CD4-positive, alpha-beta memory T cell (primary cell): ENCODE measurements at places on chromosomes 2 and 18.

GRCh38 chr2:103435010-103435409 is 673.2 kb downstream of the TMEM182 start:
- DNase-seq: no peak

DNA sequence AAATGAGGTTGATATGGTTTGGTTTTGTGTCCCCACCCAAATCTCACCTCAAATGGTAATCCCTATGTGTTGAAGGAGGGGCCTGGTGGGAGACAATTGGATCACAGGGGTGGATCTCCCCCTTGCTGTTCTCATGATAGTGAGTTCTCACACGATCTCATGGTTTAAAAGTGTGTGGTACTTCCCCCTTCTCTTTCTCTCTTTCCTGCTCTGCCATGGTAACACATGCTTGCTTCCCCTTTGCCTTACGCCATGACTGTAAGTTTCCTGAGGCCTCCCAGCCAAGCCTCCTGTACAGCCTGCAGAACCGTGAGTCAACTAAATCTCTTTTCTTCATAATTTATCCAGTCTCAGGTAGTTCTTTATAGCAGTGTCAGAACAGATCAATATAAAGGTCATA is 24.7 kb upstream of the FAM124B start:
- DNase-seq: no peak

DNA sequence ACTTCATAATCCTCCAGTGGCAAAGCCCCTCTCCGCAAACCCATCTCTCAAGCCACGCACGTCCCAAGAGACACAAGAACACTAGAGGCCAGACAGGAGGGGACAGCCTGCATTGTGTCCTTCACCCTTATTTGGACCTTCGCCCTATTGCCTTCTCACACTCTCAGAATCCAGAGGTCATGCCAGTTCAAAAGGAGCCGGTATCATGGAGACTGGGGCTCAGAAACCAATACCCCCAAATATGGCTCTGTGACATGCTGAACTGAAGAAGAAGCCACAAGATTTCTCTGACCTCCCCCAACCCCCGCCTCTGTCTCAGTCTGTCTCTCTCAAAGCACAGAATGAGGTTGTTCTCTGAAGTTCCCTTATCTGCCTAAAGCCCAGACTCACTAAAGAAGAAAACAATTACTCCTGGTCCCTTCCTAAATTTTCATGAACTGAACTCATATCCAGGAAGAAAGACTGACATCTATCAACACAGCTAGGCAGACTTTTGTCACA is 19.2 kb upstream of the SPATA3 start:
- DNase-seq: no peak

- no peak for DNase-seq
These were observed 75.0 kb upstream of the BZW1 start for GRCh38 chr2:200736646-200737274.

DNA sequence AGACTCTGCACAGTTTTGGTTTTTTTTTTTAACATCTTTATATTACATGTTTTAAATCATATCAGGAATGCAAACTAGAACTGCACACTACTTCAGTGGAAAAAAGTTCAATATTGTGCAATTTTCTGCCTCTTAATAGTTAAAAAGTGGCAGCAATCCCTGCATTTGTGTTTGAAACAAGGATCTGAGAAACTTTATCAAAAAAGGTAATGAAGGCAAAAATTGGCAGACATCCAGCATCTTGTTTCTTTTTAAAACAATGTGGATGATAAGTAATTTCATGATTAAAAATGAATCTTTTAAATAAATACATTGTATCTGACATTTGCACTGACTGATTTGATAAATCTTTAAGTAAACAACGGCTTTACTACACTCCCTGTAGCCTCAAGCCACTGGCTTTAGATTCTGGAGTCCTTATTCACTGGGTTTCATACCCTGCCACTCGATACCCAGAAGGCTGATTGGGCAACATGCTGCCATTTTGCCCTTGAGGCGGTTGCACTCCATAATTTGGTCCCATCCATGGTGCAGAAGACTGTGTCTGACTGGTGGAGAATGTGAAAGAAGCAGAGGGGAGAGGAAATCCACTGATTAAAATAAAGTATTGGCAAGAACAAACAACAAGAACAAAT is 21.6 kb upstream of the C2orf42 start:
- no peak for DNase-seq

DNA sequence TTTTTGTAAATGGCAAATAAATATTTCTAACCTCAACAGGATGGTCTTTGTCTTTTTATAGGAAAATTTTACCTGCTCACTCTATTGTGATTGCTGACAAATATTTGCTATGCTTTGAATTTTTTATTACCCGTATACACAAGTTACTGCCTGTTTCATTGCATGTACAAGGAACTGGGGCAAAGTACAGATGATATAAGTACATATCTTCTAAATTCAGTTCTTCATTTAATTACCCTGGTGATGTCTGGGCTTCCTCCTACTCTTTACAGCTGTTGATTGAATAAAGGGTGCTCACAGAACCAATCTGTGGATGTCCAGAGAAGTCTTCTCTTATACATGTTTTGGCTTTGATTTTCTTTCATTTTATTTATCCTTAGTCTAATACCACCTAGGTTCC is 26.5 kb downstream of the KCNE4 start:
- DNase-seq: no peak

GRCh38 chr2:120881981-120882788 is 146.5 kb downstream of the GLI2 start:
- DNase-seq: no peak

DNA sequence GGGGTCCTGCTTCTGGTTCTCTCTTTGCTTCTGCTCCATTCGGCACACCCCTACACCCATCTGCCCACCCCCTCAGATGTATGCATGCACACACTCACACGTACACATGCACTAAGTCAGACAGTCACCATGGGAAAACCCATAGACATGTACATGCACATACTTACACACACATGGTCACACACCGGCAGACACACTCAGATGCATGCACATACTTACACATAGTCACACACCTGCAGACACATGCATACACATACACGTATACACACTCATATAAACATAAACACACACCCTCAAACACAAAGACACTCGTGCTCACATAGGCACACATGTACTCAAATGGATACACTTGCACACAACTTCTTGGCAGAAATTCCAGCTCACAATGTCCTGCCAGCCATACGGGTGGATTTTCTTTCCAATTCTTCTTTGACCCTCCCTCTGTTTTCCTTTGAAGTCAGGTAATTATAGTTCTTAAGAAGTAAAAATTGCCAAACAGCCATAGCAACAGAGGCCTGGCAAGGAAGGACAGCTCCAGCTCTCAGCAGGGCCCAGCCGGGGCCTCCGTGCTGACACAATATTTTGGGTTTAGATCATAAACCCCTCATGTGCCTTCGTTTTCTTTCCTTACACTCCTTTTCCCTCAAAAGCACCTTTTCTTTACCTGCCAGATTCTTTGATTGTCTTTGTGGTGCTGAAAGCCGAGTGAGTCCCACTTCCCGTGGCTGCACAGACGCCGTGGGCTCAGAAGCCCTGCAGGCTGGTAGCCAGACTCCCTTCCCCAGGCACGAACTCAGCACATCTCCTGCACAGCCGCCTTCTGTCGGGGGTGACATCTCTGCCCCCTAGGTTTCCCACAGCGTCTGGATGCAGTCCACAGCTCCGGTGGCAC is 195.7 kb downstream of the ARL4C start:
- DNase-seq: no peak

DNA sequence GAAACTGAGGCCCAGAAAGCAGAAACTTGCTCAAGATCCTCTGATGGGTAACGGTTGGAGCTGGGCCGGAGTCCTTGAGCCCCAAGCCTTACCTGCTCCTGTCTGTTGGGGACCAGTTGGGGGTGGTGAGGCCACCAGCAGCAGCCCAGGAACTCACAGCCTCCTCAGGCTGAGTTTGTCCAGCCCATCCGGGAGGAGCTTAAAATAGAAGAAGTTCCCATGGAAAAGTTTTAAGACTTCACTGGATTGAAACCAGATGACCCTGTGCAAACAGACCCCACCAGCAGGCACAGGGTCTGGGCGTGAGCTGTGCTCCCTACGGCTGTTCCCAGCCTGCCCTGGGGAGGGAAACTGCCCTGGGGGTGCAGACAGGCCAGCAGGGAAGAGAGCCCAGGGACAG is 40.6 kb upstream of the FOSL2 start:
- no peak for DNase-seq
